ENCODE measurements at places on chromosomes 4 and X. TPM values are rescaled to one million over a fixed set of nuclear protein-coding genes. Genes with fewer than 3 reads are reported as not detected.

The HS6ST2 gene
- 0.17 TPM for total RNA-seq

The KLHL15 gene
- 4.4 TPM for total RNA-seq

The REPS2 gene
- total RNA-seq: 1.5 TPM

The GAGE12E gene
- total RNA-seq: not detected

The FTSJ1 gene
- total RNA-seq: 73.8 TPM

The NCAPG gene
- 29.0 TPM for total RNA-seq

The PDHA1 gene
- 314 TPM for total RNA-seq

Measured in A549 treated with Hydrocortisone at 1 μM for 4 hours (cell line).